Right kidney (tissue), 9 donors: ENCODE measurements at places on chromosomes 4 and X.
A peak's percentile ranks its signal among the peaks of the same experiment; 100 is the strongest.

DNA sequence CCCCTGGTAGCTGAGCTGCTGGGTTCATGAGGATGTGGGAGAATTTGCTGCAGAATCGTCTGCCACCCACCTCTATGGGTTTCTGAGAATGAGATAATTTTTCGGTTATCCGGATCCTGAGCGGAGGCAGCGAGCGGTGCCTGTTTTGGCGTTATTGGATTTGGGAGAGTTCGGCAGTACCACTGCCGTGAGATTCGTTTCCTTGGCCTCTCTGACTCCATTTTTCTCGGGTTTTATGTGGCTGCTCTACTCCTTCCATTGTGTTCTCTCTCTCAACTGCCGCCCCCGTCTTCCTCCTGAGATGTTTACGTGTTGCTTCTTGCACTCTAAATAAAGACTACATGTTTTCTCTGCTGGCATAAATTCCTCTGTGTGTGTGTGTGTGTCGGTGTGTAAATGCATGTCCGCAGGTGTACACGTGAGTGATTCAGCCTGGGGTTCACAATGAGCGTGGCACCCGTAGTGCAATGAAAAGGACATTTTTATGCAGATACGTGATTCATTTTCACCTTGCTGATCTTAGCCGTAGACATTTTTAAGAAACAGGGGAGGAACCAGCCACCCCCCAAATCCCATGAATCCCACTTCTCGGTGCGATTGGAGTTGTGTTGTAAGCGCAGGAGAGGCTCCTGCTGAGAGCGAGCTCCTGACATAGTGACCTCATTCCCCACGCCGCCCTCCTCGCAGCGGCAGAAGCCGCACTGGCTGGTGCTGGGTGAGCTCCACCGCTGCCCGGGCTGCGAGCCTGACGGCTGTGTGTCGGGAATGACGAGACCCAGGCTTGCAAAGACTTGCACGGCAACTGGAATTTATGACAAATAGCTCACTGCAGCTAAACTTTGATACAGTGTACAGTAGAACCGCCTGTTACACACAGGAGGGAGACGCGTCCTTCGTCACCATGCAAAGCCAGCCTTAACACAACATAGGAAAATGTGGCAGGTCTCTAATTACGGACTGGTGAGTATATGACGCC lies 82.2 kb downstream of the STOX2 start:
- DNase-seq: peak; percentile 79

- no peak for DNase-seq
Measured at GRCh38 chr4:105414316-105414715, 59.5 kb downstream of the PPA2 start.

DNA sequence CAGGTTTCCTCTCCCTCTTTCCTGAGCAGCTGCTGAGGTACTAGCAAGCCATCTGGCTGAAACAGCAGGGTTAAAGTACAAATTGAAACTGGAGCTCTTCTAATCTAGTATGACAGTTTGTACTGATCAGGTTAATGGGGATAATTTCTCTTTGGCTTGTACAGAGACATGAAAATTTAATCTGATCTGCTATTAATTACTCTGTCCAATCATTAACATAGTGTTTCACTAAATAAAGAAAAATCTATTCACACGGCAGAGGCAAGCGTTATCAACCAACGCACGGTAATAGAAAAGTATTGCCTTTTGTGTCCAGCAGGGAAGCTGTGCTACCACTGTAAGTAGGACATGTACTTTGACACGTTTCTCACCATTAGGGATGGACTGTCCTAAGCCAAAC lies 71.1 kb downstream of the IGSF1 start:
- DNase-seq: no peak

GRCh38 chr4:185254434-185254833 lies 45.0 kb downstream of the SNX25 start:
- DNase-seq: no peak

GRCh38 chr4:150252741-150253140 lies 174.5 kb downstream of the DCLK2 start:
- DNase-seq: no peak

DNA sequence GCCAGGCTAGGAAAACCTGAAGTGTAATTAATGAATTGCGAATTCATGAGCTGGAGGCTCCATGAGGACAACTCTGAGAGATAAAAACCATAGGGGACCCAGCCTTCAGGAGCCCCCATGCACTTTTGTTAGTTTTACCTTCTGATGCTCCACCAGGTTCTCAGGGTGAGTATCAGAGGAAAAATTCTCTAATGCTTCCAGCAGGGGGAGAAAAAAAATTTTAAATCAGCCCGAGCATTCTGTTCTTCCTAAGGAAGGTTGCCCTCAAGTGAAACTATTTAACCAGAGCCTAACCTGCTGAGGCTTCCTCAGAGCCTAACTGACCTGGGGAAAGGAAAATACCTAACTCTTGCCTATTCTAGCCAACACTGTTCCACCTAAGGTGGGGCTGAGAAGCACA lies 552.6 kb downstream of the PPARGC1A start:
- no peak for DNase-seq

- peak; percentile 46 for DNase-seq
Measured at GRCh38 chr4:183806341-183806740, 98.8 kb upstream of the STOX2 start.

- no peak for DNase-seq
Measured at GRCh38 chr4:161208564-161208963, 955.2 kb downstream of the FSTL5 start.

DNA sequence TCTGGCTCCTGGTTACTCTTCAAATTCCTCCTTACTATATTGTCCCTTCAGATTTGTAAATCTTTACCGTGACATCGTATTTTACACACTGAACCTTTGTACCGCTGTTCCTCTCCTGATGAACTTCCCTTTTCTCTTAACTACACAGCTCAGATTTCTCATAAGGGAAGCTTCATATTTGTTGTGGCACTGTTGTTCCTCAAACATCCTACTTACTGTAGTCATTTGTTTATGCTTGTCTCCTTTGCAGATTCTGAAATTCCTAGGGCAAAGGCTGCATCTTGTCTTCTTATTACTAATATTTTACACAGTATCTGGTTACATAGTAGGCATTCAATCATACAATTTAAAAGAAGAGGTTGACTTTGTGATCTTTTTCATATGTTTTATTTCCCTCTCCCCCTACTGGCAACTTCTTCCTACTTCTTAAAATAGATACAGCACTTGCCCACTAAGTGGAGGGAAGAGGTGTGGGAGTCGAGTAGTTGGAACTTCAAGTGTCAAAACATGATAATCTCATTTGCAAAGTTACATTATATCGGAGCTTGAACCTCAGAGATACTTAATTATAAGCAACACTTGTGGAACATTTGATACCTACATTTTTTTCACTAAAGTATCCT lies 50.0 kb downstream of the TET2 start:
- DNase-seq: no peak

DNA sequence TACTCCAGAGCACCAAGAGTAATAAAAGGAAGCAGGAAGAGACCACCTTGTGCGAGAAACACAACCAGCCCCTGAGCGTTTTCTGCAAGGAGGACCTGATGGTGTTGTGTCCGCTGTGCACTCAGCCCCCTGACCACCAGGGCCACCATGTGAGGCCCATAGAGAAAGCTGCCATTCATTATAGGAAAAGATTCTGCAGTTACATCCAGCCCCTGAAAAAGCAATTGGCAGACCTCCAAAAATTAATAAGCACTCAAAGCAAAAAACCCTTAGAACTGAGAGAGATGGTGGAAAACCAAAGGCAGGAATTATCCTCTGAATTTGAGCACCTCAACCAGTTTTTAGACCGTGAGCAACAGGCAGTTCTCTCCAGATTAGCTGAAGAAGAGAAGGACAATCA lies 5.7 kb downstream of the TRIM75 start:
- DNase-seq: no peak

DNA sequence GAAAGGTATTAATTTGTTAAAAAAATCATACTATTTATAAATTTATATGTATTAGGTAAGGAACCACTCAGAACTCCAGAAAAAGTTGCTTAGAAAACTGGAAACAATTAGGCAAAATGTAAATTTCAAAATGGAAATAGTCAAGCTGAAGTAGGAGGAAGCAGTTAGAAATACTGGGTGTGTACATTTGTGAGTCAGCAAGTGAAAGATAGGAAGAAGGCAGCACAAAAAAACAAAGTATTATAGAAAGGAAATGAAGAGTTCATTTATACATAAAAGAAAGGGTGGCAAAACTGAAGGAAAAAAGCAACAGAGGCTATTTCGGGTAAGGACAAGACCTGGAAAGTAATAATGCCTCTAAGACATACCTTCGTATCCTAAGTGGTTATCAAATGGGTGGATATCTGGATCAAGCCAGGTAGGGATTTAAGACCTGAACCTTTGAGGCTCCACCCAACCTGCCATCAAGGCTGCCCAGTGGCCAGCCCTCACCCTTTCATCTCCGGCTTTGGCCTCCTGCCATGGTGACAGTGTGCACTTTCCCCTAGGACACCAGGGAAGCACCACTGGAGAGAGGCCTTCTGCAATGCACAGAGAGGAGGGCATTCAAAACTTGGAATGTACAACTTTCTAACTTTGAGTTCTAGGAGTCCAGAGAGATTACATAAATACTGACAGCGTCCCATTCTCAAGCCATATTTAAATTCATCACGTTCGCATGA lies at the start of gene LRRC66:
LRRC66 (minus strand) TSS at position 428 of the 722 bp plus-strand sequence. CDS start 2,750 bp downstream, outside the sequence.
- DNase-seq: no peak

GRCh38 chrX:3518870-3519269 lies 172.4 kb upstream of the MXRA5 start:
- DNase-seq: no peak

DNA sequence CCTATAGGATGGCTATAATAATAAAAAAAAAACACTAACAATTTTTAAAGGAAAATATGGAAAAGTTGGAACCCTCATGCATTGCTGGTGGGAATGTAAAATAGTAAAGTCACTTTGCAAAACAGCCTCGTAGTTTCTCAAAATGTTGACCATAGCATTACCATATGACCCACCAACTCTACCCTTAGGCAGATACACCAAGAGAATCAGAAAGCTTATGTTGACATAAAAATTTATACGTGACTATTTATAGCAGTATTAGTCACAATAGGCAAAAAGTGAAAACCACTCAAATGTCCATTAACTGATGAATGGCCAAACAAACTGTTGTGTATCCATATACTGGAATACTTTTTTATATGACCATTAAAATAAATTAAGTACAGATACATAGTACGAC lies 19.8 kb upstream of the FAM241A start:
- no peak for DNase-seq

DNA sequence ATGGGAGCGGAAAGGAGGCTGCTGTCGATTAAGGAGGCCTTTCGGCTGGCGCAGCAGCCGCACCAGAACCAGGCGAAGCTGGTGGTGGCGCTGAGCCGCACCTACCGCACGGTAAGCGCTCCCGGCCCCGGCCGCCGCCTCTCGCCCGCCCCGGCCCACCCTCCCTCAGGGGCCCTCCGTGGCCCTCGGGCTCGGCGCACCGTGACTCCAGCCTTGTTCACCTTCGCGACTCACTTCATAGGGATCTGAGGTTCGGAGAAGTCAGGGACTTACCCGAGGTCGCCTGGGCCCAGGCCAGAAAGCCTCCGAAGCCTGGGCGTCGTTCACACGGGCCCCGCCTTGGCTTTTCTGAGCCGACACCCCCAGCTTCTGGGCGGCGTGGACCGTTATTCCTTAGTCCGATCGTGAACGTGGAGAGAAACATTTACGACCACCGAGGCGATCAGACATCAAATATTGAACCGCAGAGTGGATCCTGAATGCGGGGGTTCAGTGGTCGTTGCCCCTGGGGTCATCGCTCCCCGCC lies 362 bp downstream of the NCAPG start:
- DNase-seq: no peak

DNA sequence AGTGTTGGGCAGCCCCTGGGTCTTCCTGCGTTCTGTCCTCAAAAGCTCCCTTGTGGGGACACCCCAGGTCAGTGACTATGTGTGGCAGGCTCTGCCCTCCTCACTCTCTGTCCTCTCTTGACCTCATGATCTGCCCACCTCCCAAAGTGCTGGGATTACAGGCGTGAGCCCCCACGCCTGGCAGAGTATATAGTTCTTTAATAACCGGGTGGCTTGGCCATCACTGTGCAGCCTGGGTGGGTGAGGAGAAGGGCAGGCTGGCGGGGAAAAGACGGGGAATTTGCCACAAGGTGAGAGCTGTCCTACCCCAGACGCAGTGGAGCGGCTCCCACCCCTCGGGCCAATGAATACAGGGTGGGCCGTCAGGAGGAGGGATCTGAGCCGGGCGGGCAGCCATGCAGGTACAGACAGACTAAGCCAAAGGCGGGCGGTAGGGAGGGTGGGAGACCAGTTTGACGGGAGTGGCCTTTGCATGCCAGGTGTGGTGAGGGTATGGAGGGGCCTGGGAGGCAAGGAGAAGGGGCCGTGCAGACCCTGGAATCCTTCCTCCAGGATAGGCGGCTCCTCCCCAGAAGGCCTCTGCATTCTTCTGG lies 2.5 kb downstream of the SH3BP2 start:
- no peak for DNase-seq

- DNase-seq: no peak
Measured at GRCh38 chr4:88107406-88108107, 50.9 kb downstream of the ABCG2 start.

- no peak for DNase-seq
Measured at GRCh38 chrX:115174548-115174947, 14.7 kb upstream of the RBMXL3 start.

DNA sequence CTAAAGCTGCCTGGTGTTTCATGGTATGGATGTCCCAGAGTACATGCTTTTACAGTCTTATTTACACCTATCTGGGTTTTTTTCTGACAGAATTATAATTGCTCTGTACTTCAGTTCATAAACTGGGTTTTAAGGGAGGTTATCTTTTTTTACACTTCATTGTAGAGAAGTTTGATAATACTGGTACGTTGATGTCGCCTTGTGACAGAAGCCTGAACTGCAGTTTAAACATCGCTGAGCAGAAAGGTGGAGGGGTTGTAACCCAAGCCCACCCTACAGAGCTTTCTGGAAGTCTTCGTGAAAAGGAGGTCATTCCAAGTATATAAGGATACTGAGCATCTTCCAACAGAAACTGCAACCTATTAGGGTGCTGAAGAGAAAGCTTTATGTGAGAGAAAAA lies 46.4 kb downstream of the BEX1 start:
- no peak for DNase-seq

DNA sequence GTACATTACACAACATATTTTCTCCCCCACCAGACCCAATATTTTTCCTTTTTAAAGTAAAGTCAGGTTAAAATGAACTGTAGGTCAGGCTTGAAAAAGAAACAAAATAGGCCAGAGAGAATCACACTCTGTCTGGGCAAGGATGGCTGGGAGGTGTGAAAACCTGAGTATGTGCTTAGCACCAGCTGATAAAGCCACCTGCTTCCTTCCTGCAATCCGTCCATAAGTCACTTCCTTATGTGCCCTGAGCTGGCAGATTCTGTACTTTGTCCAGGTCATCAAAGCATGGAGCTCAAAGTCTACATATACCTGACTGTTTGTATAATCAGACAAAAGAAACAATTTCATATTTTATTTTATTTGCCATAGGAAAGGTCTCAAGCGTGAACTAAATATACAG lies 37.7 kb downstream of the ANTXR2 start:
- DNase-seq: no peak

GRCh38 chrX:10676235-10676957 lies 56.0 kb upstream of the MID1 start:
- no peak for DNase-seq

DNA sequence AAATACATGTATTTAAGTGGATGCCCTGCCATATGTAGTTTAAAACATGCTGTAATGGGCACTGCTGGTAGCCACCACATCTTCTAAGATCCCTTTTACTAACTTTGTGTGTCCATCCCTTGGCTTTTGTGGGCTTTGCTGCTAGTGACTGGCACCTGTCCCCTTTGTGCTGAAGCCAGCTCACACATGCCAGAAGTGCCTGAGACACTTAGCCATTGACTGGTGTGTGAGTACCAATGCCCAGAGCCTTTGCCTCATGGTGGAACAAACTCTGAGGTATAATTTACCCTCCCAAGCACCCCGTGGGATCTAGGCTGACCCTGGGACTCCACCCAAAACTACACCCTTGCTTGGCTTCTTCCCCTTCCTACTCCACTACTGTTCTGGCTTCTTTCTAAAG lies 33.0 kb downstream of the ARHGAP6 start:
- DNase-seq: no peak
